Kidney (tissue), 22 donors: ENCODE measurements at places on chromosomes 3 and 15. TPM values are rescaled to one million over a fixed set of nuclear protein-coding genes. Genes with fewer than 3 reads are reported as not detected.

FGD5 gene
- total RNA-seq: 40.1 TPM

GRCh38 chr3:85342915-85343314 is 384.1 kb downstream of the CADM2 start:
- DNase-seq: no peak

CDC25A gene
- total RNA-seq: 0.88 TPM

FSD2 gene
- not detected for total RNA-seq

DNA sequence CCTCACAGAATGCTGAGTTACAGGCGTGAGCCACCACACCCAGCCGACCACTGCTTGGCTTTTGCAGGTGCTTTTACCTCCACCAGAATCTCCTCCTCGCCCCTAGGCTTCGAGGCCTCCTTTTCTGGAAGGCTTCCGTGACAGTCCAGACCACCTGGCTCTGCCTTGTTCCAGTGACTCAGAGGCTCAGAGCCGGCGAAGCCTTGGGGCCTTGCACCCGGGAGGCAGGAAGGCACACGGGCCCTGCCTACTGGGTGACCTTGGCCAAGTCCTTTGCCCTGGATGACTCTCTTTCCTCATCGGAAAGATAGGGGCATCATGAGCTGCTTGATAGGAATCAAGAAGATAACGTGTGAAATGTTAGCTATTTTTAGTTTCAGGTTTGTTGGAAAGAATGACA is 31.3 kb upstream of the FURIN start:
- no peak for DNase-seq

DNA sequence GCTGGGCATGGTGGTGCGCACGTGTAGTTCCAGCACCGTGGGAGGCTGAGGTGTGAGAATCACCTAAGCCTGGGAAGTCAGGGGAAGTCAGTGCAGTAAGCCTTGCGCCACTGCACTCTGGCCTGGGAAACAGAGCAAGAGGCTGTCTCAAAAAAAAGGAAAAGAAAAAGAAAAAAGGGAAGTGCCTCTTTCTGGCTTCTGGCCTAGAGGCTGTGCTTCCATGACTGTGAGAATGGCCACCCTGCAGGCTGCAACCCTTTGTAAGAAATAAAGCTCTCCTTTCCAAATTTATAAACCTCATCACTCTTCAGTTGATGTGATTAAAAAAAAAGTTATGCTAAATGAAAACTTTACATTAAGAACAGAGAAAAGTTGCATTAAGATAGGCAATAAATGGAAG is 774.3 kb downstream of the TUSC7 start:
- no peak for DNase-seq

GRCh38 chr3:139320551-139321309 is 23.1 kb upstream of the MRPS22 start:
- no peak for DNase-seq

AP3B2 gene
- 4.7 TPM for total RNA-seq

DNA sequence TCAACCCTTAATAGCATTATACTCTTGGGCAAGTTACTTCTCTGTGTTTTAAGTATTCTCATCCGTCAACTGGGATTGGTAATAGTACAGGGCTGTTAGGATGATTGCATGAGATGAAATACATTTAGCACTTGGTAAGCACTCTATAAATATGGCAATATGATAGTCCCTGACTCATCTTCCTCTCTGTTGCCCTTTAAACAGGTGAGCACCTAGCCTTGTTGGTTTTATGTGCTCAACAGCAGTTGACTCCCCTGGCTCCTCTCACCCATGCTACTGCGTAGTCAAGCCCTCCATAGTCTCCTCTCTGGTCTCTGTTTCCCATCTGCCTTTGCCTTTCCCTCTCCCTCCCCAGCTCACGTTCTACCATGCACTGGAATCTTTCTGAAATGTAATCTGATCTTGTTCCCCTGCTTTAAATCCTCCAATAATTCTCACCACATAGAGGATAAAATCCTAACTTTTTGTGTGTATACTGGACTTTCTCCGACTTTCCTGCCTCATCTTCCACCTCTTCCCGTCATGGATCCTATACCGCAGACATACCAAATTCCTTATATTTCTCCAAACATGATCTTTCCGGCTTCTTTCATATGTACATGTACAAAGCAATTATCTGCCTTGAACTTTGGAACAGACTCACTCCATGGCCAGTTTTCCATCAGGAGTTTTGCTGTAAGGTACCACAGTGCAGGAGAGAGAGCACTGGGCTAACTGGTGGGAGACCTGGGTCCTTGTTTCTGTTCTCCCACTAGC is 42.3 kb downstream of the FSD2 start:
- DNase-seq: no peak

DNA sequence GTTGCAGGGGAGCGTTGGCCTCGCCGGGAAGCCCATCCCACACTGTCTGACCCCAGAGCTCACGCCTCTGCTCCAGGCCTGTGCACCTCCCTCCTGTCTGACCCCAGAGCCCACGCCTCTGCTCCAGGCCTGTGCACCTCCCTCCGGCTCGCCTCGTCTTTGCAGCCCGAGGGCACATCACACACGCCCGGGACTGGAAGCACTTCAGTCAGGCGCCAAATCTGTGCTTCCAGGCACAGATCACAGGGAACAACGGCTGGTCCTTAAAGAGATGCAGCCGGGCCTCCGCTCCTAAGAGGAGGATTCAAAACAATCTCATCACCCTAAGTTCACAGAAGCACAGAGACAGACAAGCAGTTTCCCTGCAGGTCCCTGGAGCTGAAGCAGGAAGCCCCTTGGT is 103.0 kb upstream of the RPL32 start:
- peak; percentile 66 for DNase-seq

DNA sequence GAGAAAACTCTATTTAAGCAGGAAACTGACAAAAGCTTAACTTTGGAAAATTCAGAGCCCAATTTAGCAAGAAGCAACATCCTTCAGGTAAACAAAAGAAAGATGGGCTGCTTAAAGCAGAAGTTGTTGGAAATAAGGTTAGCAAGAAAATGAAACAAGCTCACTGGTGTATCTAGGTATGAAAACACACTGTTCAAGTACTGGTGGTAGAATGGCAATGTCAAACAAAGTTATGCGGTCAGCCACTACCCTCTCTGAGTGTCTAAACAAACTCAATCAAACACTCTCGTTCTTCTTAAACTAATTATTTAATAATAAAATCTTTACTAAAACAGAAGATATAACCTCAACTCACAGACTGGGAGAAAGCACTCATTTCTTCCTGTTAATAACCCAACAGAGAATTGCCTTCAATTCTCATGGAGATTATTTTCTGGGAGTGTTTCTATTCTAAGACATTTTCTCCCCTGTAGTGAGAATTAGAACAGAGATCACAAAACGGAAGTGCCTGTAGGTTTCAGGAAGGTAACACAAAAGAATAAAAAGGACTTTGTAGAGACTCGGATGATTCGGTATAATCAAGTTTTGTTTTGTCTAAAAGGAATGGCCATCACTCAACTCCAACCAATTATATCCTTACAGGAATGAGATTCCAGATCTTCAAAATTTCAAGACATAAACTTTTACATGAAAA is 28.9 kb downstream of the PRICKLE2 start:
- DNase-seq: no peak

DNA sequence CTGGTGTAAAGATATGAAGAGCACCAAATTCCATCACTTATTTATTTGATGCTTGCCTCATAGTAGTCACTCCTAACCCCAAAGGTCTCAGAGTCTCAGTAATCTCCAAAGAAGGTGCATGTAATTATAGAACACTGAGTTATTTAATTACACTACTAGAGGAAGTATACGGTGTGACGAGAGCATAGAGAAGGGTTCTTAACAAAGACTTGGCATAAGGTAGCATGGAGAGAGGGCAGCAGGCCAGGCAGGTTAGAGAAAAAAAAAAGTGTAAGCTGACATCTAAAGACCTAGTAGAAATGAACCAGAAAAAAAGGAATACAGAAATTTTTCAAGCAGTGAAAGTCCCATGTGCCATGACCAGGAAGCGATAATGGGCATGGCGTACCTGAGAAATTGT is 213.3 kb upstream of the TGFBR2 start:
- DNase-seq: no peak

DNA sequence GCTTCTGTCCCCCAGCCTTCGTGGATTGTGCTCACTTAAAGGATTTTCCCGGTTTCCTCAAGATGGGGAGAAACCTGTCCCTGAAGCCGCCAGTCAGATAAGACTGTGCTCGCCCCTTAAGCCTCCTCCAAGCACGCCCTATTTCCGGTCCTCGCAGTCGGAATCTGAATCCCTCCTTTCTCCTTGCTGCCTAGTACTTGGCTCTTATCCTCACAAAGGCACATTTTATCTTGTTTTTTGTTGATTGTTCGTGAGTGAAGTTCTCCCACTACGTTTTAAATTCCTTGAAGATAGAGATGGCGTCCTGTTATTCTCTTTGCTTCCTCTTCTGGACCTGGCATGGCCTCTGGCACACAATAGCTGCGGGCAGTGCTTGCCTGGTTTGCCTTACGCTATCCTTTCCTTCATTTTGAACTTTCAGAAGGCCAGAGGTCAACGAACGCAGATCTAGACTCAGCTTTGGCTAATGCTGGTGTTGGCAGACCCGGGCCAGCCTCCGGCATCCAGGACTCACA is 1.7 kb downstream of the CLDN11 start:
- peak; percentile 52 for DNase-seq

GRCh38 chr3:173653781-173654180 is 256.2 kb downstream of the NLGN1 start:
- no peak for DNase-seq

FANCD2 gene
- 4.8 TPM for total RNA-seq

GRCh38 chr15:48592221-48592731 is 53.2 kb downstream of the FBN1 start:
- DNase-seq: no peak

SLC22A13 gene
- 0.16 TPM for total RNA-seq

- DNase-seq: no peak
These were observed 358.6 kb upstream of the BCHE start for GRCh38 chr3:166195808-166196207.

DNA sequence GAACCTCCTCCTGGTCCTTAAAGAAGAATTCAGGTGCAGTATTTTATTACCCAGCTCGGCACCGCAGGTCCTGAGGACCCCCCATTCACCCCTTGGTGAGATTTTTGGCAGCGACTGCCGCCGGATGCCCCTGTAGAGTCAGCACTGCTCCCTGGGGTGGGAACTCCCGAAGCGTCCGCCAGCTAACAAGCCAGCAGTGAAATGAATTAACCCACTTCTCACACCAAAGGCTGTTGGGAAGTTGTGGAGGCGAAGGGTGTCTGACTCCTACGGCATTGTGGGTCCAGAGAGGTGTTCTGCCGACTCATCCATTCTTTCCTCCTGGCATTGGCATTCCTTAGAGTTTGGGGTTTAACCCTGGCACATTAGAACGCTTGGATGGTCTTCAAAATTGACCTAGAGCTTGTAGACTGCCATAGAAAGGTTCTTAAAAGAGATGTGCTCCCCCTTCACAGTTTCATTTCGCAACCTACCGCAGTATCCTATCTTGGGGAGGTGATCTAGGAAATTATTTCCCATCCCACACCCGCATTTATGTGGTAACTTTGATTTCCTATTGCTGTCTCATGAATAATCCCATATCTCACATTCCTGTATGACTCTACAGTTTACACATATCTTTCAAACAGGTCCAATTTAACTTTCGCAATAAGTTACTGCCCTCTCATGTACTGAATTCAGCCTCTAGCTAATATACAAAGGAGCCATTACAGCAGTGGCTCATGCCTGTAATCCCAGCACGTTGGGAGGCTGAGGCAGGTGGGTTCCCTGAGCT is 879 bp upstream of the EIF5A2 start:
- DNase-seq: no peak

GRCh38 chr15:60370869-60371136 is 27.0 kb downstream of the ANXA2 start:
- no peak for DNase-seq

DNA sequence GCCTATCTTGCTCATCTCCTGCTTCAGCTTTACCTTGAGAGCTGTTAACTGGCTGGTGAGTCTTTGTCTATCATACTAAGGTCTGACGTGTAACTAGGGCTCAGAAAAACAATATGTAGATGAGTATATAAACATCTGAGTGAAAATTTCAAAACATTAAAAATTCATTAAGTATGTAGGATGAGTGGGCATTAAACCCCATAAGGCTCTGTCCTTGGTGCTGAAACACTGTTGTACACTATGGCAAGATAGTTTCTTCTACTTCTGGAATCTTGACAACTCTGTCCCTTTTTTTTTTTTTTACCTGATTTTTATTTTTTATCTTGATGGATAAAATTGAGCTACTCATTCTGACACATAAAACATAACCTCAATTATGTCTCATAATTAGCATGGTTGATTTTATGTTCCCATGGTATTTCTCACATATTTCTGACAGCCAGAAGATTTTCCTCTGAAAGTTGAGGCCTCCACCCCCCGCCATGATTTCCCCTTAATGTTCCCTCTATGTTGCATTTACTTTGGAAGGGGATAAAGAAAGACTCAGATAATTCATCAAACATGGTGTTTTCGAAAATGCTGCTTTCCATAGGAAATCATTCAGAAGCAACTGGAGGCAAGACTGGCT is 54.3 kb downstream of the DGKG start:
- peak; percentile 88 for DNase-seq

GRCh38 chr15:32852771-32853170 is 135.0 kb downstream of the GREM1 start:
- DNase-seq: no peak

RASGRF1 gene
- 0.98 TPM for total RNA-seq

SYNPR gene
- not detected for total RNA-seq

GRCh38 chr3:35760146-35760545 is 120.8 kb downstream of the ARPP21 start:
- no peak for DNase-seq

UPK1B gene
- total RNA-seq: 12.4 TPM

DNA sequence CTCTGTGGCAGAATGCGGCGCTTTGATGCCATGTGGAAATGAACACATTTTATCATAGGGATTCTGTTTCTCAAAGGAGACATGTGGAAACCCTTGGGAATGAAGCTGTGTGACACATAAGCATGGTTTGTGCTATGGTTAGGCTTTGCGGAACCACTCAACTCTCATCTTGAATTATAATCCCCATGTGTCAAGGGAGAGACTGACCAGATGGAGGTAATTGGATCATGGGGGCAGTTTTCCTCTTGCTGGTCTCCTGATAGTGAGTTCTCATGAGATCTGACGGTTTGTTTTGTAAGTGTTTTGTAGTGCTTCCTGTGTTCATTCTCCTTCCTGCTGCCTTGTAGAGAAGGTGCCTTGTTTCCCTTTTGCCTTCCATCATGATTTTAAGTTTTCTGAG is 1109.2 kb upstream of the ALCAM start:
- DNase-seq: no peak
